T-helper 17 cell (primary cell): ENCODE measurements at places on chromosomes 3 and 15. TPM values are rescaled to one million over a fixed set of nuclear protein-coding genes. Genes with fewer than 3 reads are reported as not detected.

- no peak for DNase-seq
- no peak overlapping the region for H3K27ac ChIP-seq
- no peak overlapping the region for H3K4me3 ChIP-seq
- H3K27me3 ChIP-seq: peaks cover 94% of the 10 kb centered on the region
- peaks cover 3% of the 10 kb centered on the region for H3K36me3 ChIP-seq
Observed at GRCh38 chr3:186097317-186097662, 11.6 kb downstream of the ETV5 start.

The C2CD4A gene
- total RNA-seq: 0.65 TPM

GRCh38 chr3:24428481-24428880 is 66.2 kb downstream of the THRB start:
- H3K27me3 ChIP-seq: no peaks in the 10 kb centered on the region
- no peaks in the 10 kb centered on the region for H3K4me1 ChIP-seq
- H3K27ac ChIP-seq: no peak overlapping the region
- H3K4me3 ChIP-seq: no peak overlapping the region
- no peak for DNase-seq

DNA sequence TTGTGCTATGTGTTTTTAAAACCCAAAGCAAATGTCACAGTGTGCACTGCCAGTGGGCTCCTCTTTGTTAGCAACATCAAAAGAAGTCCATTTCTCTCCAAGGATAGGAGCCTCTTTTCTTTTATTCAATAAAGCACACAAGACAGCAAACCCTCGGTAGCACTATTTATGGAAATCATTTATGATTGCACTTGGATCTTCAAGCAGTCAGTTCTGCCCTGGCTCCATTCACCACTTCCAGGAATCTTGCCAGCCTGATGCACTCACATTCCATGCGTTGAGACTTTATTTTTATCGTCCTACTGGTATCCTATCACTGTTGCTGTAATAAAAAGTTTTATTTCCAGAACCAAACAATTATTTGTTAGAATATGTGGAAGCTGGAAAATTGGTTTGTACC is 412.1 kb downstream of the TBL1XR1 start:
- H3K27me3 ChIP-seq: peaks cover 6% of the 10 kb centered on the region
- H3K4me3 ChIP-seq: no peak overlapping the region
- DNase-seq: no peak
- no peaks in the 10 kb centered on the region for H3K4me1 ChIP-seq

The TMEM158 gene
- 6.5 TPM for total RNA-seq

The FANCD2OS gene
- not detected for total RNA-seq
